ENCODE measurements at places on chromosomes 3 and 15. TPM values are rescaled to one million over a fixed set of nuclear protein-coding genes. Genes with fewer than 3 reads are reported as not detected.

DNA sequence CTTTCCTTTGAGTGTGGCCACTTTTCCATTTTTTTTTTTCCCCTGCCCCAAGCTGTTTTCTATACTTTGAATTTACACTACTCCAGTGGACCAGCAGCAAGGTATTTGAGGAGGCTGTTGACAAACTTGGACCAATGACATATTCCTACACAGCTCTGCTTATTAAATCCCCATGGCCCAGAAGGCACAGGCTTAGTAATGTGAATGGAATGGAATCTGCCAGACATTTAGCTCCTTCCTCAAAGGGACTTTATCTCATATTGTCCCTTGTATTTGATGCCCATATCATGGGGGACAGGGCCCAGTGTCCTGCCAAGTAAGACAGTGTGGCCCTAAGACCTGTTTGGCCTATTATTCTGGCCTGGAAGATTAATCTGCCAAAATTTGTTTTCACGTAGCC, 107.5 kb downstream of the CHCHD6 start:
- no peak for DNase-seq

- DNase-seq = no peak
Observed at GRCh38 chr3:153972862-153973261, 148.3 kb upstream of the ARHGEF26 start.

GRCh38 chr3:153392363-153392762, 230.3 kb downstream of the RAP2B start:
- no peak for DNase-seq

DNA sequence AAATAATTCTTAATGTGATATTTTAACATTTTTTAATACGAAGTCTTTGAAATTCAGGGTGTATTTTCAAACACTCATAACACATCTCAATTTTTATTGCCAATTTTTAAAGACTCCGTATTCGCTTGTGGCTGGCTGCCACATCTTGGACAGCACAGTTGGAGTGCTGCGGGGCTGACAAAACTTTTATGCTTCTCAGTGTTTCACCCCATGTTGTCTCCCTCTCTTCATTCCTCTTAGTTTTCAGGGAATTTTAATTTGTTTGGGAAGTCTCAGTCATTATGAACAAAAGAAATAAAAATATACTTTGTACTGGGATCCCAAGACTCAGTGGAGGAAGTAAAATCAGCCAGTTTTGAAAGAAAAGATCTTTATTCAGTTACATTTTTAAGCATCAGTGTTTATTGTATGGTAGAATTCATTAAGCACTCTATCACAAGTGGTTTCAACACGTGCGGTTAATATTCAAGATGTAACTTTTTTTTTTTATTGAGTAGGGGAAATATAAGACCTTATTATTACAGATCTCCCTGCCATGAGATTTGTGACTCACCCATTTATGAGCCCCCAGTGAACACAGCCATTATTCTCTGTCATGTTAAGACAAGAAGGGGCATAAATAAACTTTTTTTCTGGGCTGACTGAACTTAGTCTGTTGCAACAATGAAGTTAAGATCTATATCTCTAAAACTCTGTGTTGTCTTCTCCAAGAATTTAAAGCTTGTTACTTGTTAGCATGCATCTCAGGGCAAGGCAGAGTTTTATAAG, 26.8 kb downstream of the KAT2B start:
- no peak for DNase-seq

DNA sequence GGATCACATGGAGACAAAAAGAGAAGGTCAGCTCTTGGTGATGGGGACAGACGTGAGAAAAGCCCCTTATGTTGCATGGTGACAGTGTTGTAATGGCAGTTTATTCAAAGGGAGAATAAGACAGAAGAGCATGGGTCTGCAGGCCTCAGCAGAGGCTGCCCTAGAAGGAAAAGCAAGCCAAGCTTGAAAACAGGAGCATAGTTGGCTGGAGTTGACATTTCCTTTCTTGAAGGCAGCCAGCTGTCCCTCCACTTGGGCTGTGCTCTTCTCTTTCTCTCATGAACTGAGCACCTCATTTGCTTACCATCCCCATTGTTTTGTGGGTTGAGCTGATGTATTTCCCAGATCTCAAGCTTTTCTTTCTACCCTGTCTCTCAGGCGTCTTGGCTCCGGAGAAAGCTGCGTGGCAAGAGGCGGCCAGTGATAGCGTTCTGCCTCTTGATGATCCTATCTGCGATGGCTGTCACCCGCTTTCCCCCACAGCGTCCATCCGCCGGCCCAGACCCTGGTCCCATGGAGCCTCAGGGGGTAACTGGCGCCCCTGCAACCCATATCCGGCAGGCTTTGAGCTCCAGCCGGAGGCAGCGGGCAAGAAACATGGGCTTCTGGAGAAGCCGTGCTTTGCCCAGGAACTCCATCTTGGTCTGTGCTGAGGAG, 52.9 kb downstream of the GASK1A start:
- DNase-seq = no peak

DNA sequence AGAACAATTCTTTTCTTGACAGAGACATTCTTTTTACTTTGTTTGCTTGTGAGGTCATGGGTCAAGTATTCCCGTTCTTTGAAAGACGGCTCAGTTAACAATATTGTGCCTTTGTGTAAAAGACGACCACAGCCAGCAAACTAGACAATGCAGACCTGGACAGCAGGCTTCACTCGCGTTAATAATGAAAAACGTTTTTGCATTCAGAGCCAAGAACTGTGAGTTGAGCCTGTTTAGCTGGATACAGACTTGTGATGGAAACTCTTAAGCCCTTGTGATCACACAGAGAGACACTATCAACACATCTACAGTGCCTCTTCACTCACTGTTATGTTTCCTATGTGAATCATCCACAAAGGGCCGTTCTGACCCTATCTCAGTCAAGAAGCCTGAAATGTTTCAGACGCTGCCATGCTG, 37.3 kb upstream of the CMTM7 start:
- no peak for DNase-seq

- no peak for DNase-seq
Observed at GRCh38 chr3:97579365-97579764, 185.2 kb upstream of the ARL6 start.

- no peak for DNase-seq
Observed at GRCh38 chr3:10867384-10867783, 51.4 kb downstream of the SLC6A11 start.

- DNase-seq = no peak
Observed at GRCh38 chr3:180116658-180117057, 79.9 kb upstream of the PEX5L start.

SH2D7 gene
- total RNA-seq = not detected

EXD1 gene
- total RNA-seq = not detected

ISL2 gene
- not detected for total RNA-seq

UROC1 gene
- not detected for total RNA-seq
